Stimulated activated CD8-positive, alpha-beta memory T cell treated with anti-CD3 and anti-CD28 coated beads, Interleukin-7, amount 100 ng/mL, for 24 hours (primary cell): ENCODE measurements at places on chromosomes 11 and 22.

- DNase-seq = no peak
Measured at GRCh38 chr22:20530368-20531153, 23.2 kb downstream of the MED15 start.

GRCh38 chr22:37697538-37697835, 639 bp downstream of the TRIOBP start:
- DNase-seq = no peak

DNA sequence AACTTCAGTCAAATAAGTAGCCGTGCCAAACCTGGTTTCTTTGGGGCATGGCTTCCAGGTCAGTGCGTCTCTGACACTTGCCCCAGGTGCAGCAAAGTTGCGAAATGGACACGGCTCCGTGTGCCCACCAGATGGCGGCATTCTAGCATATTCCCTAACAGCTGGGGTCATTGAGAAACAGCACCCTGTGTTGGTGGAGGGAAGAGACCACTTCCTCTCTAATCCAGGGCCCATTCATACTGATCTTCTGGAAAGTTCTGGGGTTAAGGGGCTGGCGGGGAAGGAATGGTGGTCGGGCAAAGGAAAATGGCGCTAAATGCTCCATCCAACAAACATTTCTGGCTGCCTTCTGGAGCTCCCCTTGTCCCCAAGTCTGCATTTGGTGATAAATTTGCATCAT, 141.2 kb upstream of the TIMP3 start:
- no peak for DNase-seq

- DNase-seq = no peak
Measured at GRCh38 chr22:47371263-47372090, 609.0 kb downstream of the TBC1D22A start.

DNA sequence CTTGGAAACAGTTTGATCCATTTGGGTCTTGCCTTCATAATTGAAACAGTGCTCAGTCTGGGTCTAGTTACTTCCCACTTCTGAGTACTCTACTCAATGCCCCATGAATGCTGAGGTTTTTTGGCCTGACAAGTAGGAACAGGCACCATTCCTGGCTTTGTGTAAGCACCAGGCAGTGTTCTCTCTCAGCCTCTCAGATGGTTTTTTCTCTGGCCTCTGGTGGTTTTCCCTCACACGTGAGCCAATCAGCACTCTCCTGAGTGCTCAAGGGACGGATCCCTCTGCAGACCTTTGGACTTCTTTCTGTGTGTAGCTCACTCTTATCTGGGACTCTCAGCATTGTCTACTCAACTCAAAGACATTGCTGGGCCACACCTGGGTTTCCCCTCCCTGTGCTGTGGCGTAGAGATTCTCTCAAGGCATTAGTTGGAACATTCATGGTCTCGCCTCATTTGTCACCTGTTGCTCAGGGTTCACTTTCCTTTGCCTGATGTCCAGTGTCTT, 21.3 kb downstream of the SIK2 start:
- DNase-seq = no peak
